ENCODE measurements at places on chromosomes 7 and 10.

DNA sequence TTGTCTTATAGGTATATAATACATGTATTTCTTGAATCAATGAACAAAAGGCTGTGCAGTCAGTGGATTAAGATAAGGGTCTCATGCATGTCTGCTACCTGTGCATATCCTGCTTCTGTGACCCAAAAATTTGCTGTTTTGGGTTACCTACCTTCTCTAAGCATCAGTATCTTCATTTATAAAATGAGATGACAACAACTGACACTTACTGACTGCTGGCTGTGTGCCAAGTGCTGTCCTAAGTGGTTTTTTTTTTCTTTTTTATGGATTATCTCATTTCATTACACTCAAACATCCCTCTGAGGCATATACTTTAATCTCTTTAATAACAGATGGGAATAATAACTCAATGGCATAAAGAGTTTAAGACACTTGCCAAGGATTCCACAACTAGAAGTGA lies 2.1 kb downstream of the PDK4 start:
- DNase-seq, result no peak

DNA sequence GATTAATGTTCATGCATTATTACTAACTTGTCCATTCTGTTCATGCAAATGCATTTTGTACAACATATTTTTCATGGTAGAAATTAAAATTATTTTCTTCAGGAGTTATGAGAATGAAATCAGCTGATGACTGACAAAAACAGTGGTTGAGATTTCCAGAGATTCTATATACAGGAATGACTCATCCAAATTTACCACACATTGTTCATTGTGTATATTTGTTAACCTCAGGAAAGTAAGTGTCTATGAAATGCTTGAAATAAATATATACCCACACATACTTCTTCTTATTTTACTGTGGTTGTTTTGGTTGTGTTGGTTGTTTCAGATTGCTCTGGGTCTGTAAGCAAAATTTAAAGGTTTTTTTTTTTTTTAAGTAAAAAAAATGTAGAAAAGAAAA lies 108.1 kb upstream of the SP8 start:
- no peak for DNase-seq

GRCh38 chr10:129919358-129919757 lies 44.7 kb downstream of the EBF3 start:
- no peak for DNase-seq

GRCh38 chr7:954330-955238 lies at the start of gene ADAP1:
TSS of gene ADAP1 (minus strand) at chr7:954680. CDS start at chr7:954477, 203 bp downstream.
- no peak for DNase-seq

GRCh38 chr10:27470885-27471284 lies 33.2 kb upstream of the RAB18 start:
- DNase-seq, result no peak

DNA sequence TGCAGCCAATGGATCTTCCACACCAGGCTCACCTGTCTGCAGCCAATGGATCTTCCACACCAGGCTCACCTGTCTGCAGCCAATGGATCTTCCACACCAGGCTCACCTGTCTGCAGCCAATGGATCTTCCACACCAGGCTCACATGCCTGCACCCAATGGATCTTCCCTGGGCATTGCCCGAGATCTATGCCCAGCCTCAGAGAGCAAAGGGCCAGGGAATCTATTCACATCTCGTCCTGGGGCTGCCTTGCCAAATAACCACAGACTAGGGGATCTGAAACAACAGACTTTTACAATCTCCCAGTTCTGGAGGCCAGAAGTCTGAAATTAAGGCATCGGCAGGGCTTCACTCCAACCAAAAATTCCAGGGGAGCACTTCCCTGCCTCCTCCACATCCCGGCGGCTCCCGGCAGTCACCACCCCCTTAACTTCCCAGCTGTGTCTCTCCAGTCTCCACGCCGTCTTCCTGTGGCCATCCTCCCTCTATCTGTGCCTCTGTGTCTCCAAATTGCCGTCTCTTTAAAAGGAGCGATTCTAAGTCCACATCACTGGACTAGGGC lies 92.4 kb upstream of the PPP2R2D start:
- no peak for DNase-seq

- DNase-seq, result no peak
Measured at GRCh38 chr10:127715782-127716378, 21.1 kb upstream of the FOXI2 start.

DNA sequence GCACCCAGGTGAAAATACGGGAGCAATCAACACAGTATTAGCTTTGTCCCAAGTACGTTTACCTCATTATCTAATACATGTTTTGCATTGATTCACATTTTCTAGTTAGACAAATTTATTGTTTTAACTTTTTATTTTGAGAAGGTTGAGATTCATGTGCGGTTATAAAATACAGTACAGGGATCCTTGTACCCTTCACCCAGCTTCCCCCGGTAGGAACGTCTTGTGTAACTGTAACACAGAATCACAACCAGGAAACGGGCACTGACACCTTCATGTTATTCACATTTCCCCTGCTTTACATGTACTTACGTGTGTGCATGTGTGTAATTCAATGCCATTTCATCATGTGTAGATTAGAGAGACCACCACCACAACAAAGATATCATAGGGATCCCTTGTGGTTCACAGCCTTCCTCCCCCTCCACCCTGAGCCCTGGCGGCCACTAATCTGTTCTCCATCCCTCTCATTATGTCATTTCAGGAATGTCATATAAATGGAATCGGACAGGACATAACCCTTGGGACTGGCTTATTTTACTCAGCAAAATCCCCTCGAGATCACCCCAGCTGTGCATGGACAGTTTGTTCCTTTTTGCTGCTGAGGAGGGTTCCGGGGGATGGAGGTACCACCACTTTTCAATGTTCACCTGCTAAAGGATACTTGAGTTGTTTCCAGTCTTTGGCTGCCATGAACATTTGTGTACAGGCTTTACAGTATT lies 46.5 kb upstream of the C10orf71 start:
- DNase-seq, result no peak

- DNase-seq, result no peak
Measured at GRCh38 chr10:121305066-121305465, 293.2 kb downstream of the FGFR2 start.

GRCh38 chr7:121026577-121027111 lies 38.1 kb downstream of the CPED1 start:
- DNase-seq, result no peak

DNA sequence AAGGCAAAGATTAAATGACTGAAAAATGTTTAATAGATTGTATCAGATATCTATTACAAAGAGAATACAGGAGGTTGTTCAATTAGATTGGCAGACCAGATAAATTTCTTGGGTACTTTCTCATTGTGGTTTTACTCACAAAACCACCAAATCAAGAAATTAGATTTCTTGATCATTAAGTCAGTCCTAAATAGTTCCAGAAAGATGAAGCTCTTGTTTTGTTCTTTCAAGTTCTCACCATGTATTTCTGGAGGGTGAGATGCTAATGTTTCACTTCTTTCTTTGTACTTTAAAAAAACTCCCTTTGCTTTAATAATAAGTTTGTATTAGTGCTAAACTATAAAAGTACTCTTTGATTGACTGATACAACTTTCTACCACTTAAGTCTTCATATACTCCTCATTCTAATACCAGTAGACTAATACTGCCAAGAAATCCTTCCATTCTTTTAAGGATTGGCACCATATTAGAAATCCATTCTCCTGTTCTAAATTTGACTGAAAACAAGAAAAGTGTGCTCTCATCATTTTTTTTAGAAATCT lies 69.4 kb downstream of the RNF133 start:
- no peak for DNase-seq

- DNase-seq, result no peak
Measured at GRCh38 chr10:99921948-99922347, 87.8 kb downstream of the DNMBP start.

DNA sequence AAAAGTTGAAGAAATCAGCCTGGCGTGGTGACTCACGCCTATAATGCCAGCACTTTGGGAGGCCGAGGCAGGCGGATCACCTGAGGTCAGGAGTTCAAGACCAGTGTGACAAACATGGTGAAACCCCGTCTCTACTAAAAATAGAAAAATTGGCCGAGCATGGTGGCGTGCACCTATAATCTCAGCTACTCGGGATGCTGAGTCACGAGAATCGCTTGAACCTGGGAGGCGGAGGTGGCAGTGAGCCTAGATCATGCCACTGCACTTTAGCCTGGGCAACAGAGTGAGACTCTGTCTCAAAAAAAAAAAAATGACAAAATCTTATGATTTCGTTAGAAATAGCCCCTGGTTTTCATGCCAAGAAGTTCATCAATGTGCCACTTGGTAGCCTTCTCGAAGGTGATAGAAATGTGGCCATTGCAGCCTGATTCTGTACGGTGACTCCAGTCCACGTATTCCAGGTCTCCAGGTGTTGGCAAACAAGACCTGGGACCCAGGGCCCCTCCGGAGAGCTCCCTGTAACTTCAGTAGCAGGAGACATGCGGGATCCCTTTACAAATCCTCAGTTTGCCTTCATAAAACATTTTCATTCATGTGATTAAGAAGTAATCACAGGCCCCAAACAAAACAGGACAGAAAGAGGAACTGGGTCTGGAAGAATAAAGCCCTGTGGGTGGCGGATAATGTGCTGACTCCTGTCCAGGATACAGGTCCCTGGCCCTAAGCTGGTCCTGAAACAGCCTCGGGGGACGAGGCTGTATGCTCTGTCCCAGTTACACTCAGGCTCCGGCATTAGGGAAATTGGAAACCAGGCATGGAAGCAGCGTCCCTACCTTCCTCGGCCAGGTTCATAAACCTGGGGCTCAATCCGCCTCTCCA lies 207.3 kb upstream of the SH2B2 start:
- no peak for DNase-seq

DNA sequence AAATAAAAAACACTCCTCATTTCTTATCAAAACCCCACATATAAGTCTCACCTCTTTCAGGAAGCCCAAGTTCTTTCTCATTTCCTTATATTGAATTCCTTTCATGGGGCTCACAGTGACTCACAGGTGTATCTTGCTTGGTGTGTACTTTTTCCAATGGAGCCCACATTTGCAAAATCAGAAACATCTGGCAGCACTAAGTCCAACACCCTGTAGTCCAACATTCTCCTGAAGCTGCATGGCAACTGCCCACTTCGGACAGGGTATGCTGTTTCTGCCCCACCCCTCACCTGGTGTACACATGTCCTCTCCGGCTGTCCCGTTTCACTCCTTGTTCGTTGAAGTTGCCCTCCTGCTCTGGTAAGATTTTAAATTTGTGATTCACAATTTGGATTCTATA lies 544.1 kb downstream of the SORCS3 start:
- DNase-seq, result no peak

DNA sequence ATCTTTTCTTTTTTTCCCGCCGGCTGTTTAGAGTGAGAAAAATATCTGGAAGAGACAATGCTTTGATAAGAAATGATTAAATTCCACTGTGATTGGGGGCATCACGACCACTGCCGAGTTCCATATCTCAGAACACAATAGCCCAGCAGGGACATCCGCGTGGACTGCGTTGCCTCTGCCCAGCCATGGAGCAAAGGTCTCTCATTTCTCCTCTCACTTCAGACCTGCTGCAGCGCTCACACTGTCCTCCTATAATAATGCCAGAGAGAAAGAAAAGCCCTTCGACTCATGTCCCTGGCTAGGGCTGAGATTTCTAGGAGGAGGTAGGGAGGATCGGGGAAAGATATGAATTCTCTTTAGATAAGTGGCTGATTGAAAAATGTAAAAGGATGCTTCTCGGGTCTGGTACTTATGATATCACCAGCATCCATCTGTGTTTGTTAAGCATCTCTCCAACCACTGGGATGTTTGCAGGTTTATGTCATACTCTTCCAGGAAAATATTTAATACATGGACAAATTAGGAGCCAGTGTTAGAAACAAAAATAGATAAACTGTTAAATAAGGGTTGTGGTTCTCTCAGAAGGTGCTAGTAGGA lies 472.9 kb upstream of the AKR1E2 start:
- DNase-seq, result no peak

- DNase-seq, result no peak
Measured at GRCh38 chr7:23357190-23358093, 58.3 kb downstream of the MALSU1 start.

DNA sequence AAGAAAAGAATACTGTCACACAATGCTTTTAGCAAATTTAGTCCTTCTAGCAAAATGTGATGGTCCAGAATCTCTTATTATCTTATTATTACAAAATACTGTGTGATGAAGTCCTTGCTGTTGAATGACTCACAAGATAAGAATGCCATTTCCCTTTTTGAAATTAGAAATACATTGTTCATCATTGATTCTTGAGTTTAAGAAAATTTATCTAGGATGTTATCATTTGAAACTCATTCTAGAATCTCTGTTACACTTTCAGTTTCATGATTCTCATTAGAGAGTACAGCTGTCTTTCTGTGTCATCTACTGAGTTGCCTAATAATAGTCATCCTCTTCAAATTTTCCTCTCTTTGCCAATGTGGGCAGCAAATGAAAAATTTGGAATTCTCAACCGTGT lies 9.6 kb downstream of the ZKSCAN5 start:
- no peak for DNase-seq

- no peak for DNase-seq
Measured at GRCh38 chr7:108099713-108100112, 30.4 kb downstream of the LAMB4 start.

DNA sequence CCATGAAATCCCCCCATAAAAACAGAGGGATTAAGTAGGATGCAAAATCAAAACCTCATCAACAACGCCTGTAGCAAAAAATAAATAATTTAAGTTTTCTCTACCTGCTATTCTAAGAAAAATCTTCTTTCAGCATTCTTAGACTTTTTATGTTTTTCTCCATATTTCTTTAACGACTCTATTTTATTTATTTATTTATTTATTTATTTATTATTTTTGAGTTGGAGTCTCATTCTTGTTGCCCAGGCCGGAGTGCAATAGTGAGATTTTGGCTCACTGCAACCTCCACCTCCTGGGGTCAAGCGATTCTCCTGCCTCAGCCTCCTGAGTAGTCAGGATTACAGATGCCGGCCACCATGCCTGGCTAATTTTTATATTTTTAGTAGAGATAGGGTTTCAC lies 192.5 kb downstream of the SEMA3E start:
- DNase-seq, result no peak

GRCh38 chr7:30133736-30134610 lies 813 bp upstream of the MTURN start:
- no peak for DNase-seq

DNA sequence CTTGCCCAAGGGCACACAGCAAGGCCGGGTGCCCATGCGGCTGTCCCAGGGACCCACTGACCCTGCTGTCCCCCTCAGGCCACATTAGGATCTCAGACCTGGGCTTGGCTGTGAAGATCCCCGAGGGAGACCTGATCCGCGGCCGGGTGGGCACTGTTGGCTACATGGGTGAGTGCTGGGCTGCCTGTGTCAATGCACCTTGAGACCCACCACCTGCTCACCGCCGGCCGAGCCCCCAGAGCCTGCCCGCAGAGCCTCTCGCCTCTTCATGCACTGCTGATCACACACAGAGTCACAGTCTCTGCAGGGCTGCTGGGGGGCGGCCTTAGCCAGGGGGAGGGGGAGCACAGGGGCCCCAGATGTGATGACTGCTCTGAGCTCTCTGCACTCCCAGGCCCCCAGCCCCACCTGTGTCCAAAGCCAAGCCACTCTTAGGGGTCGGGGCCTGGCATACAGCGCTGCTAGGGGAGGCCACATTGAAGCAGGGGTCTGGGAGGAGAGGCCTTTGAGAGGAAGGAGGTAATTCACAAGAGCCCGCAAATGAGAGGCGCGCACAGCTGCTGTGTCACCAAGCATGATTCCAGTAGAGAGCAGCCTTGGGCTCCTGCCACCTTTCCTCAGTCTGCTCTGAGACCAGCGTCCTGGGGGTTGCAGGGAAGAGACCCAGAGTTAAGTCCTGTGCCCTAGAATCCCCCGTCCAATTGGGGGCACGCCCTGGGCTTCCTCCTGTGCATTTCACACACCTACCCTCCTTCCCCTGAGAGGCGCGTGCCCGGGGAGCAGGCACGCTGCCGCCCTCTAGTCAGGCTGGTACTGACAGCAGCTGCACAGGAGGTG lies 100.4 kb downstream of the RGS10 start:
- no peak for DNase-seq

Measured in naive thymus-derived CD4-positive, alpha-beta T cell (primary cell).